Stimulated activated naive CD4-positive, alpha-beta T cell (primary cell): ENCODE measurements at places on chromosomes 2 and 18.

GRCh38 chr18:35581898-35582641 is 530 bp downstream of the GALNT1 start:
- DNase-seq: peak; percentile 26

GRCh38 chr2:30331038-30331437 is 99.7 kb downstream of the LBH start:
- no peak for DNase-seq

DNA sequence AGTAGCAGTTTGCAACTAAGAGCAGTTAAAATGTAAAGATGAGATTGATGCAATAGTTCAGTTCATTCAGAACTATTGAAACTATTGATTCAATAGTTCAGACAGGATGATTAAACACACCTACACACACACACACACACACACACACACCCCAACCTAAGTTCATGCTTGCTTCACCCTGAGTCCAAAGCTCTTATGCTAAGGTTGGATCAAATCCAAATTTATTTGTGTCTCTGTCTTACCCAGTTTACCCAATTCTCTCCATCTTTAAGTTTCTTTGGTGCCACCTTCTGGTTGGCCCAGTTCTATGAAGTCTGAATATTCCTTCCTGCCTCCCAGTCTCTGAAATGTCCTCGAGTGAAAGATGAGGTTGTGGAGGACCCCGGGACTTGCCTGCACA is 5.1 kb downstream of the SERPINB8 start:
- DNase-seq: no peak

DNA sequence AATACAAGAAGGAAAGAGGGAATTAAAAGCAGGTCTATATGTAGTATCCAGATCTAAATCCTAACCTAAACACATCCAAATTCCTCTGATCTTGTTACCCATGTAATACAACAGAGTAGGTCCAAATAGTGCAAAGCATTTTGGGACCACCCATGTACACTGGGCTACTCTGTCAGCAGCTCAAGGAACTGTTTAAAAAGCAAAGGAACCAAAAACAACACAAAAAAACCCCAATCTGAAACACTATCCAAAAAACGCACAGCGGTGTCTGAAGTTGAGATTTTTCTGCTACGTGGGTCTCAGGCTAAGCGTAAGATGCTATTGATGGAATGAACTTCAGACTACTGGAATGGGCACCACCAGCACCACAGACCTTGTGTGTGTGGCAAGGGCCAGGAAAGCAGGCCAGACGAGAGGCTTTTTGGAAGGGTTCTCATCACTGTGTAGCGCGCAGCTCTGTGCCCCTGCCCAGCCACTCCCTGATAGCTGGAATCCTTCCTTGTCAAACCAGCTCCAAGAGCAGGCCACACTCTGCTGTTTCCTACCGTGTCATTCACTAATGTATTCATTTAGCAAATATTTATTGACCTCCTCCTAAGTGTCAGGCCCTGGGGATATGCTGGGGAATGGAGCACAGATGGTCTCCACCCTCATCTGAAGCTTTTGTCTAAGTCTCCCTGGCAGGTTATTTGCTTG is 101.4 kb downstream of the COLEC12 start:
- no peak for DNase-seq

- no peak for DNase-seq
These were observed 9.6 kb downstream of the GDF7 start for GRCh38 chr2:20676353-20677215.

- no peak for DNase-seq
These were observed 169.2 kb downstream of the ZFP36L2 start for GRCh38 chr2:43057026-43057741.

DNA sequence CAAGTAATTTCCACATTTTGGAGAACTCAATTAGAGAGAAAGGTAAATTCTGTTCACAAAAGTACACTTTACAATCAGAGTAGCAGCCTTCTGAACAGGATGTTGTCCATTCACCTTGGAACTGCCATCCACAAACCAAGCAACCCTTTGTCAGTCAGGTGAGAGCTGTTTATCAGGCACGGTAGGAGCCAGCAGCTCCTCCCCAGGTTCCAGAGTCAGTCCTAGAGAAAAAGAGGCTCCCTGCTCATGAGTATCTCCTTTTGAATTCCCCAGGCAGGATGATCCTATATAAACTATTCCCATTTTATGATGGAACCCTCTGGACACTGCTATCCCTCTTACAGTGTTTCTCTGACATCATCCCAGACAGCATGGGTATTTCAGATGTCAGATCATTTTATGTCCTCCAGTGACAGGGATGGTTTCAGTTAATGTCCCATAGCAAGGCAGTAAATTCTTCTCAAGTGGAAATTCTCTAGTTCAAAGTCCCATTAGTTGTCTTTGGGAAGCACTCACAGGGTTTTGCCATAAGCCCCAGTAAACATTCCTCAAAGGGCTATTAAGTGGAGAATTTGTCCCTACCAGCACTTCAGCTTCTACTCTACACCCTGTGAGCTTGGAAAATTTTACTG is 34.5 kb upstream of the CSRNP3 start:
- no peak for DNase-seq

- DNase-seq: no peak
These were observed 174.7 kb downstream of the ACKR3 start for GRCh38 chr2:236744281-236744705.

DNA sequence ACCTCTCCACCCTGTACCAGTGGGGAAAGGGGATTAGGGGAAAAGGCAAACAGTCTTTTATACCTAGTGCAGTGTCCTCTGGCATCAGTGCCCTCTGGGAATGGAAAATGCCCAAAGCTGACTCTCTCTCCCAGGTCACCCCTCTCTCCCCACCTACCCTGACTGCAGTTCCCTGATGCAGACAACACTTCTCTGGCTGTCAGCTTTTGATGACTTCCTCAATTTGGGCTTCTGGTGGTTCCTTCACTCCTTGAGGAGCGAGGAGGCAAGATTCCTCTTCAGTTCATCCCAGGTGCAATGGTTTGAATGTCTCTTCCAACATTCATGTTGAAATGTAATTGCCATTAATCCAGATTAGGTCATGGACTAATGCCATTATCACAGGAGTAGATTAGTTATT is 19.7 kb upstream of the PPM1B start:
- no peak for DNase-seq

DNA sequence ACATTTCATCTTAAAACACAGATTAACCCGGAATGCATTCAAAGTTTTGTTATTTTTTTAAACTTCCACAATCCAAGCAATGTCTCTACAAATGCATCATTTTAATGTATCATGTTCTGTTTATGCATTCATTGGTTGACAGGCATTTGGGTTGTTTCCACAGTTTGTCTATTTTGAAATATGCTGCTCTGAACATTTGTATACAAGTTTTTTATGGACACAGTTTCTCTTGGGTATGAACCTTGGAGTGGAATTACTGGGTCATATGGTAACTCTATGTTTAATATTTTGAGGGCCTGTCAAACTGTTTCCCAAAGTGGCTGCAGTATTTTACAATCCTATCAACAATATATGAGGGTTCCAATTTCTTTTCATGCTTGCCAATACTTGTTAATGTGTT is 57.3 kb downstream of the GULP1 start:
- DNase-seq: no peak

DNA sequence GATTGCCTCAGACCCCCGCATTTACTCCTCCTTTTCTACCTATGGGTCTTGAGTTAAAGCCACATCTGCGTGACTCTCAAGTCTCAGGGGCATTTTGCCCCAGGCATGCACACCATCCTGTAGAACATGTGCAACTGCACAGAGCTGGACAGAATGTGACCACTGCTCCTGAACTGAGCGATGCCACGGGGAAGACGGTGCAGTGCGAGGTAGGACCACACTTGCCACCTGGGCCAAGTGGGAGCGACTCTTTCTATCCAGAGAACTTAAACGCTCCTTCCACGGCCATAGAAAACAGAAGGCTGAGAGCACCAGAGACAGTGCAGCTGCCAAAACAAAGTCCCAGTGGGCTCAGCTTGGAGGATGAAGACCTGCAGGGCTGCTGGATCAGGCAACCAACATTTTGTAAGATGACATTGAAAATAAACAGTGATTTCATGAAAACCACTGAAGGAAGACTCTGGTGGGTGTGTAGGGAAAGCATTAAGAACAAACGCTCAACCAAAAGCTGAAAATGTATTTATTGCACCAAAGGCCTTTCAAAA is 149.0 kb upstream of the HDAC4 start:
- DNase-seq: no peak

- no peak for DNase-seq
These were observed 9.1 kb downstream of the CNNM4 start for GRCh38 chr2:96769814-96770213.

DNA sequence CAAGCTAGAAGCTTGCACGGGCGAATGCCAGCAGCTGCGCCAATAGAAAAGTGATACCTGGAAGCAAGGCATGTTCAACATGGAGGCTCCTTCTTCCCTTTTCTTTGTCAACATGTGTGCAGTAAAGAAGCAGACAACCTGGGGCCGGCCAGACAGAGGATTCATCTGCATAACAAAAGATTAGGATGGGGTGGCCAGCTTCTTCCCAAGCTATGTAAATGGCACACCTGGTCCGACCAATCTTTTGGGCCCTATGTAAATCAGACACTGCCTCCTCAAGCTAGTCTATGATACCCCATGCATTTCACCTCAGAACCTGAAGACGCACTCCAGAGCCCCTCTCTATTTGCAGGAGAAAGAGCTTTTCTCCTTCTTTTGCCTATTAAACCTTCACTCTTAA is 66.4 kb upstream of the TGFA start:
- no peak for DNase-seq

GRCh38 chr2:111111101-111111755 is 9.5 kb upstream of the BCL2L11 start:
- no peak for DNase-seq

DNA sequence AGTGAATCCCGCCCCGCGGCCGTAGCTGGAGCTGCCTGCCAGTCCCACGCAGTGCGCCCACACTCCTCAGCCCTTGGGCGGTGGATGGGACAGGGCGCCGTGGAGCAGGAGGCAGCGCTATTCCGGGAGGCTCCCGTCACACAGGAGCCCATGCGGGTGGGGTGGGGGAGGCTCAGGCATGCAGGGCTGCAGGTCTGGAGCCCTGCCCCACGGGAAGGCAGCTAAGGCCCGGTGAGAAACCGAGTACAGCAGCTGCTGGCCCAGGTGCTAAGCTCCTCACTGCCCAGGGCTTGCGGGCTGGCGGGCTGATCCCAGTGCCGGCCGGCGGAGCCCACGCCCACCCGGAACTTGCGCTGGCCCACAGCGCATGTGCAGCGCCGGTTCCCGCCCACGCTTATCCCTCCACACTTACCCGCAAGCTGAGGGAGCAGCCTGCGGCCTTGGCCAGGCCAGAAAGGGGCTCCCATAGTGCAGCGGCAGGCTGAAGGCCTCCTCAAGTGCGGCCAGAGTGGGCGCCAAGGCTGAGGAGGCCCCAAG is 1152.8 kb upstream of the CELF4 start:
- no peak for DNase-seq

DNA sequence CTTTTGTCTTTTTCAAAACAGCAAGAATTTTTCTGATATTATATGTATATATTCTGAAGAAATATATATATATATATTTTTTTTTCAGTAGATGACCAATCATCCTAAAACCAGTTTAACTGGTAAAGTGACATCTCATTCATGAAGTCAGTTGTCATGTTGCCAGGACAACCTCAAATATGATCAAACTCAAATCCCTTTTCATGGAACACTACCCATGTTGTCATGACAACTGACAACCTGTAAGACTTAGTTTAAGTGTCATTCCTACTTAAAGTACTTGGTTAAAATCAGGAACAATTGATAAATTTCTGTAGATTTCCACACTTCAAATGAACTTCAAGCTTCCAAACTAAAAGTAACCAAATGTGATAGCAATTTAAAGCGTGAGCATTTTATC is 101.8 kb upstream of the ERBB4 start:
- no peak for DNase-seq

GRCh38 chr2:191690327-191690726 is 12.4 kb downstream of the NABP1 start:
- DNase-seq: no peak

DNA sequence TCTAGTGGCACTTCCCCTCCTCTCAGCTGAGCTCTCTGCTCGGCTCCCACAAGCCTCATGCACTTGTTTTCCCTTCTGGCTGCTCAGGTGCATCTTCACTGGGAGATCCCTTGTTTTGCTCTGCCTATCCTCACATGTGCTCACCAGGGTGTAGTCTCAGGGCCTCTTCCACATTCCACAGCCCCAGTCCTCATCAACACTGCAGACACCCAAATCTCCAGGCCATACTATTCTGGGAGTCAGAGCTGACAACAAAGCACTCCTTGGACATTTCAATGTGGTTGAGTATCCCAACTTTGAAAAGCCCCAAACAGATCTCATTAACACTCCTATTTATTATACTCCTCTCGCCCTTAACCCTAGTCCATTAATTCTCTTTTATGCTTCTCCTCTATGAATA is 71.3 kb downstream of the CCDC93 start:
- no peak for DNase-seq

DNA sequence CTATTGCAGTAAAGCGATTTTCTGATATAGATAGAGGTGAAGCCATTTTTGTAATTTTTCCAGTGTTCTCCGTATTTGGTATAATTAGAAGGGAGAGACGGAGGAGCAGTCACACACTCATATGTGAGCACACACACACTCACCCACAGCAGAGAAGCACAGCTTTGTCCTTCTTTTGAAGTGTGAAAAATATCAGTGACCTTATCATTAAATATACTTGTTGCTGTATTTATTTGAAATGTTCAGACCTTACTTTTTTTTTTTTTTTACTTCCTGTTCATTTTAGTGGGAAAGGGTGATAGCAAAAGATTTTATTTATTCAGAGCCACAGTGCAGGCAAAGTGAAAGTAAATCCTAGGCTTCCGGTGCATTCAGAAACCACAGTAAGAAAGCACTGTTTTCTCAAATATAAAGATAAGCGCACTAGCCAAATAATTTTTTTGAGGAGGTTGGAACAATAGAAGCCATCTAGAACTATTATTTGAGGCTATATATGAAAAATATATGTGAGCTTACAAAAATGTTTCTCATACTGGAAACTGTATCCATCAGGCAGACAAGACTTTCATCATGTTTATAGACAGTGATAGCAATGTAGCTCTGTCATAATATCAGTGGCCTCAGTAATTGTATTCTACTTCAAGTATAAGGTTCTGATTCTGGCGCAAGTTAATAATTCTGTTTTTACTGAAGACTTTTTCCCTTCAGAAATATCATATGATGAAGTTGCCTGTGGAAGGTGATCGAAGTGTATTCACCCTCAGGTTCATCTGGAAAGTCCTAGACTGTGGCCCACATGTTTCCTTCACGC is 37.2 kb downstream of the TSHZ1 start:
- DNase-seq: peak; percentile 57

GRCh38 chr2:194166818-194167217 is 1490.2 kb upstream of the SLC39A10 start:
- no peak for DNase-seq

- no peak for DNase-seq
These were observed 701.8 kb downstream of the NR4A2 start for GRCh38 chr2:155630760-155631159.
